ENCODE measurements at places on chromosomes 2 and 18.

DNA sequence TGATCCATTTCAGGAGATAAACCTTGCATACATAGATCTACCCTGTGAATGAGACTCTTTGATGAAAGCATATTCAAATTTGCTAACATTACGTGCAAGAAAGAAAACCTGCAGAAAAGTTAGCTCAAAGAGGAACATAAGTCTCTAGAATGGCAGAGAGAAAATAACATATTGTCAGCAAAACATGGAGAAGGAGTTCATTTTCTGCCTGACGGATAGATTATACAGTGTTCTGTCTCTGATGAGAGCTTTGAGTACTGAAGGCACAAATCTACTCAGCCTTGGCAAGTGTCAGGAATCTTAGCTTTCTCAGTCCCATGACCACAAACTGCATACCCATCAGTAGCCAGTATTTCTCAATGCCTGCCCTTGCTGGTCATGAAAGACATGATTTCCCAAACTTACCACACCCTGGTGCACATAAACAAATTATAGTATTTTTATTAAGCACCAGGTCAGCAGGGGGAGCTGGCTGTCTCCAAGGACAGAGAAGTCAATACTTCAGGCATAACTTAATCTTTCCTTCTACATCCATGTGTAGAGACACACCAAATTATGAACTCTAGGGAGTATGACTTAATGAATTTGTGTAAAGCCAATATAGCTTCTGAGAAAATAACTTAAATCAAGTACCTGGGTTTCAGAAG lies 401.2 kb upstream of the SOX11 start:
- H3K36me3 ChIP-seq: no peaks in the 10 kb centered on the region
- no peak for DNase-seq
- H3K27me3 ChIP-seq: no peaks in the 10 kb centered on the region
- no peak overlapping the region for H3K27ac ChIP-seq
- no peak overlapping the region for H3K4me3 ChIP-seq

DNA sequence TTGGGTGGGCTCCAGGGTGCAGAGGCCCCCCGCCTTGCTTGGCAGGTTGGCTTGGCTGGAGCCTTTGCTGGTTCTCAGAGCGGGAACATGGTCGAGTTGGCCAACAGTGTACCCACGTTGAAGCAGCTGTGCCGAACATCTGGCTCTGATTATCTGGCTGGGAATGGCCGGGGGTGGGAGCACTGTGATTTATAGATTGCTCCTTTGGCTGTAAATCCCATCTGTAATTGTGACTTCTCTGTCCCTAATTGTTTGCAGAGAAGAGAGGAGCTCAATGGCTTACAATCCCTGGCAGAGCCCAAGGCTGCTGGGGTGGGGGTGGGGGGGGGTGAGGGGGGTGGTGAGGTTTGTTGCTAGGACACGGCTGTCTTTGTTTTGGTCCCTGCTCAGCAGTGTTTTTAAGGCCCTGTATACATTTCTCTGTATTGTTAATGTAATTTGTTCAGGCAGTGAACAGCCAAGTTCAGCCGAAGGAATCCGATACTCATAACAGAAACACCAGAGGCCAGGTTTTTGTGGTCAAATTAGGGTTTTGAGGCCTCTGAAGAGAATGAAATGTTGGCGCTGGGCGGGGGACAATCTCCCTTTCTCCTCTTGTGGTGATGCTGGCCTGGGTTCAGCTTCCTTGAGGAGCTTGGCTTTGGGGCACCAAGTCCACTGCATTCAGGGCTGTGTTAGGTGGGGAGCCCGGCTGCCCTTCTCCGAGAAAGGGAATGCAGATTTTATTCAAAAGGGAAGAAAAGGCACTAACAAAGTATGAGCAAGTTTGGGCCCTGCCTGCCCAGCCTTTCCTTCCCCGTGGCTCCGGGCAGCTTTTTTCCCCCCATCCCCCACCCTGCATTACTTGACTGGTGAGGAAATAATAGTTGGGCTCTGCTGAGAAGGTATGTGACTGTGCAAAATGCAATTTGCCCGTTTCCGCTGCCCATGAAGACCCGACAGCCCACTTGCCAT lies 82.5 kb downstream of the TCF7L1 start:
- DNase-seq: no peak
- no peaks in the 10 kb centered on the region for H3K4me1 ChIP-seq
- H3K36me3 ChIP-seq: no peaks in the 10 kb centered on the region
- peaks cover 4% of the 10 kb centered on the region for H3K27me3 ChIP-seq
- H3K27ac ChIP-seq: no peak overlapping the region
- no peak overlapping the region for H3K4me3 ChIP-seq

- no peak for DNase-seq
- peaks cover 6% of the 10 kb centered on the region for H3K36me3 ChIP-seq
- no peak overlapping the region for H3K27ac ChIP-seq
- no peaks in the 10 kb centered on the region for H3K27me3 ChIP-seq
These were observed 18.5 kb downstream of the KCNJ13 start for GRCh38 chr2:232757905-232758304.

GRCh38 chr2:106953779-106954178 lies 67.8 kb upstream of the ST6GAL2 start:
- H3K27ac ChIP-seq: no peak overlapping the region
- no peaks in the 10 kb centered on the region for H3K27me3 ChIP-seq
- no peaks in the 10 kb centered on the region for H3K36me3 ChIP-seq
- no peaks in the 10 kb centered on the region for H3K4me1 ChIP-seq

GRCh38 chr18:45449418-45450227 lies 165.7 kb upstream of the SLC14A2 start:
- DNase-seq: no peak
- no peaks in the 10 kb centered on the region for H3K36me3 ChIP-seq
- H3K27ac ChIP-seq: no peak overlapping the region
- H3K4me3 ChIP-seq: no peak overlapping the region
- no peaks in the 10 kb centered on the region for H3K27me3 ChIP-seq

Data from CD8-positive, alpha-beta memory T cell (primary cell).